Activated CD4-positive, alpha-beta memory T cell treated with anti-CD3 and anti-CD28 coated beads, Interleukin-2, amount 10 ng/mL, durations not matched to agents 7 days and 5 days (primary cell): ENCODE measurements at places on chromosomes 5 and 9.

DNA sequence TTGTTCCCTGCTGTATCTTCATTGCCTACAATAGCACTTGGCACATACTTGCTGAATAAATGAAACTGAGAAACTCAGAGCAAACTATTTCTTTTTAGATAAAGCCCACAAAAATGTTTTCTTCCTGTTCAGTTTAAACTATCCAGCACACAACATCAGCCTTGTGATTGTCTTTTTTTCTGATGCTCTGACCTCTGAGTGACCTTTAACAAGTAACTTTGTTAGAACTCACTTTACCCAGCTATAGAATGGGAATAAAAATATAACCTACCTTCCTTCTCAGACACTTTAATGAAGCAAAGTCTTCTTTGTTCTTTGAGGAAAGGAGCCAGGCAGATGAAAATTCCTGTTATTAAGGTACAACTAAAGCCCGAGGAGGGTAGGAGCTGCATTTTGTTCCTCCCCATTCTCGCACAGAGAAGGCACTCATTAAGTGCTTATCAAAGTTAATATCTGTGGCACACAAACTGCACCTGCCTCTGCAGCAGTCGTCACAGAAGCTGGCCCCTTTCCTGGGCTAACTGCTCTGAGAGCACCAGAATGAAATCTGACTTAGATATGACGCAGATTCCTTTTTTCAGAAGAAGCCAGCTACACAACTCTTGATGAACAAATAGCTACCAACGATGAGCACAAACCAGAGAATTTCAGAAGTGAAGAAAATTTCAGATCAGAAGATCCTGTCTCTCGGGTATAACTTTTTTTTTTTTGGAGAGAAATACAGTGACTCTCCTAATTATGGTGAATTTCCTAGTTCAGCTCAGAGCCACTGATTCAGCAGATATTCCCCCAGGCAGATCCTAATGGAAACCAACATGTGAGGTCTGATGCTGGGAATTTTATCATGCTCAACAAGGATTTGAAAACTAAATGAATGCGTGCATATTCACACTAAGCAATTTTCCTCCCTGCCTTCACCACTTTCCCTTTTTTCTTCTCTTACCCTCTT, 31.0 kb upstream of the NR3C1 start:
- DNase-seq, result peak; percentile 36

- peak; percentile 55 for DNase-seq
Measured at GRCh38 chr9:7536310-7536939, 263.2 kb downstream of the DMAC1 start.

DNA sequence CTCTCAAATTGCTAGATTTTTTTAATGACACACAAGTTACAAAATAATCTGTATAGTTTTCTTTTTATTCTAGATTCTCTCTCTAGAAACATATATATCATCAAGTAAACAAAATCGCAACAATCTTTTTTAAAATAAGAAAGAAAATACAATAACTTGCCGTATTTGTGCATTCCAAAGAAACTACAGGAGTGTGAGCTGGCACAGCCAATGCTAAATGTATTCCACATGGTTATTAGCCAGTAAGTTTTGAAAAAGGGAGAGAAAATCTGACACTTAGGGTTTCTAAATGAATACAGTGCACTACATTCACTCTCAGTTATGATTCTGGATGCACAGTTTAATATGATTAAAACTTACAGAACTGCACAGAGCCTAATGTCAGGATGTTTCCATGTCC, 117.9 kb downstream of the BNC2 start:
- DNase-seq, result no peak

GRCh38 chr5:158884827-158885518, 214.7 kb downstream of the EBF1 start:
- DNase-seq, result no peak

GRCh38 chr5:120738568-120738967, 274.5 kb downstream of the PRR16 start:
- no peak for DNase-seq

DNA sequence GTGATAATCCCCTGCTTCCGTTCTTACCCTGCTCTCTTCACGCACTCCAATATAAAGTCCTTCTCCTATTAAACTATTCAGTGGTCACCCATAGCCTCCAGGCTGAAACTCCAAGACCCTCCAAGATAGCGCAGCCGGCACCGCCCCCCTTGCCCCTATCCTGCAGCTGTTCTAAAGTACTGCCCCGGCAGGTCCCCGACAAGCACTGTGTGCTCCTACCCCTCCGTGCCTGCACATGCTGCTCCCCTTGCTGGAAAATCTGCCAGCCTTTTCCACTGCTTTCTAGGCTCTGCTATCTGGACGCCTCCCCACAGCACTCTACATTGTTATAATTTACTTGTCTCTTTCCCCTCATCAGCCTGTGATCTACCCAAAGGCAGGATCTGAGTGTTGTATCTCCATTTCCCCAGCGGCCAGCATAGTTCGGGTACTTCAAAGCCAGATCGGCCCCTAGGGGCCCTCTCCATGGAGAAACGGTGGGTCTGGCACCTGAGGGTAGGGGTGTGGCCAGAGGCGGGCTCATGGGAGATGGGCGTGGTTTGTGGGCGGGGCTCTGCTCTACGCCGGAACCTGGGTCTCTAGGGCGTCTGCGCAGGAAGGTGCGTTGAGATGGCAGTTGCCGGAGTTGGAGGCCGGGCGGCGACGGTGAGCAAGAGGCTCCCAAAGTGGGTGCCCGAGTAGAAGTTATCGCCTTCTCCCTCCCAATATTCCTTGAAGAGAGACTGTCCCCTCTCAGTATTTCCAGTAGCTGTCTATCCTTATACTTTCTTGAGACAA, 83.5 kb upstream of the RUSC2 start:
- no peak for DNase-seq
